ENCODE measurements at places on chromosomes 3 and 15.

DNA sequence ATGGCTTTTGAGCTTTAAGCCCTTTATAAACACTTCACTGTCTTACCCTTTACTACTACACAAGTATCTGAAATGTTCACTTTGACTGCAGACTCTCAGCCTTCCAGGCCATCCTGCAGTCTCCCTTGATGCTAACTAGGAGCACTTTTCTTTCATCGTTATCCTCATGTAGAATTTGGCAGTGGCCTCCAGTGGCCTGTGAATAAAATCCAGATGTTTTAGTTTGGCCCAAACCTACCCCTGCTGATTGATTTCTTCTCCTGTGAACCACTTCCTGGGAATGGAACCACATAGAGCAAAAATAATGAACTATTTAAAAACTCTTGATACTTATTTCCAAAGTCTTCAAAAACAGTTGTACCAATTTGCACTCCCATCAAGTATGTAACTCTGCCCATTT lies 271.9 kb downstream of the FEZF2 start:
- DNase-seq: no peak

- no peak for DNase-seq
Observed at GRCh38 chr3:43165786-43166185, 59.9 kb upstream of the POMGNT2 start.

GRCh38 chr3:99484871-99485270 lies 153.5 kb upstream of the COL8A1 start:
- DNase-seq: no peak

- DNase-seq: no peak
Observed at GRCh38 chr3:58609990-58610389, 32.8 kb upstream of the FAM107A start.

GRCh38 chr3:195914648-195915473 lies 6.5 kb upstream of the TNK2 start:
- peak; percentile 92 for DNase-seq

- DNase-seq: no peak
Observed at GRCh38 chr3:128152419-128153155, 694 bp upstream of the EEFSEC start.

DNA sequence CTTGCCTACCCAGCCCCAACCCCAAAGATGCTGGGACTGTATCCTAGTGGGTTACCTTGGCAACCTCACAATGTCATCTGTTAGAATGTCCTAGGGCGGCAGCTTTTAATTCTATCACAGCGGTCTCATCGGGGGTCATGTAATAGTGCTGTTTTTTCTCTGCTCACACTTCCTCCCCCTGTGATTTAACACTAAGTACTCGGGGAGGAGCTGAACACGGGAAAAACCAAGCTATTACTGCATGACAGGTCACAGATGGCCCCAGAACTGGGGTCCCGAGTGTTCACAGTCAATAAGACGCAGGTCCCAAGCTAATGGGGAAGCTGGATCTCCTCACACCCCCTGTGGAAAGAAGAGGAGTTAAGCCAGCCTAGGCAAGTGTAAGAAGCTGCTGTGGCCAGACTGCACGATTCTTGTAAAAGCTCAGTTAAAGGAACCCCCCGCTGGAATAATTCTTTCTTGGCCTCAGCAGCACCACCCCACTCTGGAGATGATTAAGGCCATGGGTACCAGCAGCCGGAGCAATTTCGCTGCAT lies 2.5 kb upstream of the RFTN1 start:
- DNase-seq: peak; percentile 66

- DNase-seq: no peak
Observed at GRCh38 chr3:127637546-127637945, 8.6 kb downstream of the PODXL2 start.

- no peak for DNase-seq
Observed at GRCh38 chr3:177591379-177591778, 394.1 kb upstream of the TBL1XR1 start.

GRCh38 chr15:69472562-69472961 lies 19.9 kb downstream of the RPLP1 start:
- DNase-seq: no peak

DNA sequence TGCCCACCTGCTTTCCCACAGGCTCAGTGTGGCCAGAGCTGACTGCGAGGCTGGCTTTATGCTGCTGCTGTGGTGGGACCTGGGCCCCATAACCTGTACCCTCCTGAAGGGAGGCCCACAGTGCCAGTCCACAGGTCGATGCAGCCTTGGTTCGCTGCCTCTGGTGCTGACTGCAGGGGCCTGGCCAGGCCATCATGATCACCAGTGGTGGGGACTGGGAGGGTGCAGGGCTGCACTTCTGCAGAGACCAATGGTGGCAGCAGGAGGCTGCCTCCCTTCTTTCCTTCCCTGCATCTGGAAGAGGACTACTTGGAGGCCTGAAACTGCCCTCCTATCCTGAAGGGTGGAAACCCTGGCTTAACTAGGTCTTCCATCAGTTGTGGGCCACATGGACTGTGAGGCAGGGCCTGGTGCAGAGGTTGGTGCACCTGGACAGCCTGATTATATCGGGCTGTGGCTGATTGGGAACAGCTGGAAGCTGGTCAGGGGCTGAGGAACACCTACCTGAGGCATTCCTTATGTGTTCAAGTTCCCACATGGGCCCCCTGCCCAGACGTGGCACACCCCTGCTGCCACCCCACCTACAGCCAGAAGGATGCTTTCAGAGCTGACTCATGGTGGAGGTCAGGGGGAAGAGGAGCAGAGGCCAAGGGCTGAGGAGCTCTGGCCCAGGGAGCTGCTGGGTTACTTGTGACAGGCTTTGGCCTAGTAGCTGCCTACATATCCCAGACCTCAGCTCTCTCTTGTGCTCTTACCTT lies 29.8 kb downstream of the POMGNT2 start:
- DNase-seq: no peak

DNA sequence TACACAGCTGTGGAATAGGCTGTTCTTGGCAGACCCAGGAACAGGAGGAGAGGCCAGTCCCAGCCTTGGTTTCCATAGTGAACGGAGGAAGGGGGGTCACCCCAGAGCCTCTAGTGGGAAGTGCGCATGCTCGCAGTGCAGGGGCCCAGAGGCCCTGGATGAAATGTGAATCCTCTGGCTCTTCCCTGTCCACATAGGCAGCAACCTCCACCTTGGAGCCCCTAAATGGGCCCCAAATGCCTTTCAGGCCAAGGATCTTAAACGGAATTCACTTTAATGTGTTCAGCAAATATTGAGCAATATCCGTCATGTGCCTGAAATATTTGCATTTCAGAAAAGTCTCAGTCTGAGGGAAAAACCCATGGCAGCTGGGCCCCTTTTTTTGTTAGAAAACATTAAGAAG lies 3.3 kb upstream of the NDN start:
- no peak for DNase-seq

DNA sequence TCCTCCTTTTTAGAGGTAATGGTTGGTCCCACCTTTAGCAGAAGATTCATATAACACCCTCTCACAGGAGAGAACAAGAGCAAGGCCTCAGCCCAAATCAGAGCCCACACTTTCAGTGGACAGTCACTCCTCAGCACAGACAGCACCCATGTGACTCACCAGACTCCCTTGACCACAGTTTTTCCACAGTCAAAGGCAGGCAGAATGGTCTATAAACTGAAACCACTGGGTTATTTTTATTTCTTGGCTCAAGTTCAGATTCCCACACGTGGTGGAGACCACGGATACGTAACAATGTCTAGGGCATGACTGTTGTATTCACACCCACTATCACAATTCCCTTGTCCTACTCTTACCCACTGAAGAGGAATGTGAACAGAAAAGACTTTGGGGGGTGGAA lies 237.8 kb upstream of the UBE2E1 start:
- DNase-seq: no peak

DNA sequence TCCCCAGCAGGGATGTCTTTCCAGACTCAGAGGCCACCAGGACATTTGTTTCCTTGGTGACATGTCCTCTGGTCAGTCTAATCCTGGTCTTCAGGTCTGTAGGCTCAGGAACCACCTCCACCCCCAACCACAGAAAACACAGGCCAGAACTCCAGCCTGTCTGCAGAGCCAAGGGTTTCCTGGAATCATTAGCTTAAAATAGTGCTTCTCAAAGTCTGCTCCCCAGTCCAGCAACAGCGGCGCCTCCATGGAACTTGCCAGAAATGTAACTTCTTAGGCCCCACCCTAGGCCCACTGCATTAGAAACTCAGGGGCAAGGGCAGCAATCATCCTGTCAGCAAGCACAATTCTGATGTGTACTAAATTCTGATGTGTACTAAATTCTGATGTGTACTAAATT lies 20.0 kb downstream of the SLC28A1 start:
- DNase-seq: no peak

- DNase-seq: no peak
Observed at GRCh38 chr15:52241489-52241888, 50.3 kb upstream of the GNB5 start.

DNA sequence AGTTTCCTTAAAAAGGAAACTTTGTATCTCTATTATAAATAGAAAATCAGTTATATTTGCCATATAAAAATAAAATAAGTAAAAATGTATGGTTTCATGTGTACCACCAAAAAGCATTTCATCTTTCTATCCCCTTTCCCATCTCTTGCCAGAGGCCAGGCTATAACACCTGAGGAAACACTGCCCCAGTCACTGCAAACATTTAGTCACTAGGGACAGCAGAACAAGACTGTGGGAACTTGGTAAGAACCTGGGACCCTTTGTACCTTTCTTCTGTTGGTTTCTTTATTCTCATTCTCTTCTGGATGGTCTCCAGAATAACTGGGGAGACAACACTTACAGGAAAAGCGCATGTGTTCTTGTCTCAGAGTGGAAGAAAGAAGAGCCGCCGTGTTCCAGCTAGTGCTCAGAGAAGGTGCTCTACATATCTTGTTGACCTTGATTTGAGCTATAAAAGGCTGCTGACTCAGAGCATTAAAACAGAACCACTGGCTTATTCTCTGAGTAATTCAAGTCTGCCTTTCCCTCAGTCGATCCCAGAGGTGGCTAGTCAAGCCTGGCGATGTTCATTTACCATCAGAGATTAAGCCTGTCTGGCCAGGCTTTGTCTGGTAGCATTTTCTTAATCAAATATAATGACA lies 361.6 kb downstream of the RBMS3 start:
- DNase-seq: no peak

DNA sequence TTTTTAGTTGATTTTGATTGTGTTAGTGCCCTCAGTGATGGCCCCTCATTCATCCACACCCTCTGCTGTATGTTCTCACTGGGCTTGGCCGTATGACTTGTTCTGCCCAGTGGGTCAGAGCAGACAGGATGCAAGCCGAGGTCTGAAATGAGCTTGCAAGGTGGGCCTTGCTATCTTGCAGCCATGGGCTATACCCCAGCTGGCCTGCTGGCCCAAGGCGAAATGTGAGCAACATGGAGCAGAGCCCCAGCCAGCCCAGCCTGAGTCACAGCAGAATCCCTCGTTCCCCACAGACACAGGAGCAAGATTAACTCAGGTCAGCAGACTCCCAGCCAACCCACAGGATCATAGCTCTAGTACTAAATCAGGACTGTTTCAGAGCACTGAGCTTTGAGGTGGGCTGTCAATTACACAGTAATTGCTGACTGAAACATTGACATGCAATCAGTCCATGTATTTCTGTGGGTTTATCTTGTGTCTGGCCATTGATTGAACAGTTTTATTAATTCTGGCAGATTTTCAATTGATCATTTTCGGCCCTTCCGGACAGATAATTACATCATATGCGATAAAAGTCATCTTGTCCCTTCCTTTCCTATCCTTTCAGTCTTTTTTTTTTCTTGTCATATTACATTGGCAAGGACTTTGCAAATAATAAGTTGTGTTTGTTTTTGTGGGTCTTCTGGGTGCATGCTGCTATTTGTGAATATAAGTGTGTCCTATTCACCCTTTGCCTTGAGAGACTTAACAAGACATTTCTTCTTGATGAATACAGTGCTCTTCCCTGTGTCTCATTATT lies 27.1 kb downstream of the KLF15 start:
- no peak for DNase-seq

GRCh38 chr3:25711090-25711489 lies 46.4 kb upstream of the TOP2B start:
- DNase-seq: no peak

- DNase-seq: no peak
Observed at GRCh38 chr15:66253418-66254088, at the start of gene MEGF11. Gene MEGF11 (minus strand): TSS chr15:66253750. CDS start chr15:66128403, 125,347 bp downstream.

GRCh38 chr3:102159810-102160451 lies 274.9 kb upstream of the ZPLD1 start:
- DNase-seq: no peak

DNA sequence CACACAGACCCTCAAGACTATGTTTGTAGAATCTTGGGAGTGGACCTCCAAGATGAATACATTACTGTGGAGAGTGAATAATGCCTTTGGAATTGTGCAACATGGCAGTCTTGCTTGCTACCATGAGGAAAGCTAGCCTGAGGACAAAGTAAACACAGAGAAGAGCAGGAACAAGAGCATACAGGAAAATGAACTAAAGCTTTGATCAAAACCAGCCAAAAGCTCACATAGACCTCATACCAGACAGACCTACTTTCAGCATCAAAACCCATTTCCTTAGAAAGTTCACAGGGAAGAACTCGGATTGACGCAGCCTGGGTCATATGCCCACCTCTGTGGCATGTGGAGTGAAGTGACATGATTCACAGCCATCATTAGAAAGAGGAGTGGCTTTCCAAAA lies 3.3 kb upstream of the RAB8B start:
- DNase-seq: no peak

GRCh38 chr3:10438902-10439610 lies 66.3 kb downstream of the ATP2B2 start:
- DNase-seq: no peak

- peak; percentile 59 for DNase-seq
Observed at GRCh38 chr15:67100801-67101581, 35.6 kb downstream of the SMAD3 start.

- no peak for DNase-seq
Observed at GRCh38 chr3:12822725-12823373, 18.5 kb downstream of the RPL32 start.

- no peak for DNase-seq
Observed at GRCh38 chr3:44029100-44029499, 212.6 kb upstream of the TOPAZ1 start.

DNA sequence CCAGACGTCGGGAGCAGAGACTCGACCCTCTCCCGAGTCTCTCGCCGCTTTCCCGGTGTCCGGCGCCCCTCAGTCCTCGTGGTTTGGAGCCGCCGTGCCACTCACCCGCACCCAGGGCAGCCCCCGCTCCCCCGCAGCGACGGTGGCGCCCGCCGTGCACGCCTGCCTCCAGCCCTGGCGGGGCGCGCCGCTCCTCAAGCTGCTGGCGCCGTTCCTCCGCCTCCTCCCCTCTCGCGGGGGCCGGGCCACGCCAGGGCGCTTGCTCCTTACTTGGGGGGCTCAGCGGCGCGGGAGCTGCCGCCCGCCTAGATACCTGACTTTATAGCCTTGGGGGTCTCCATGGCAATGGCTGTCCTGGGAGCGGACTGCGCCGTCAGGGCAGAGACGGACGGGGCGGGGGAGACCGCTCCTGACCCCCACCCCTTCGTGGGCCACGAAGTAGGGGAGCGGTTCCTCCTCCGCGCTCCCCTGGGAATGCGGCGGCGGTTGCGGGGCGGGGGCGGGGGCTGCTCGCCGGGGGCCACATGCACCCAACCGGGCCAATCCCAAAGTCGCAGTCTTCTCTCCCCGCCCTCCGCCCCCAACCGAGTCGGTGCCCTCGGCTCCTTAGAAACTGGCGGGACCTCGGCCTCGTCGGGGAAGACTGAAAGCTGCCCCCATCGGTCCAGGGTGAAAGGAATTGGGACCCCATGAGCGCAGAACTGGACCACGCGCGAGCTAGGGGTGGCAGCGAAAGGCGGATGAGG lies at the start of gene ANKRD63:
ANKRD63 (minus strand) TSS at position 196 of the 746 bp plus-strand sequence. CDS start 478 bp downstream, outside the sequence.
- peak; percentile 74 for DNase-seq
